ENCODE measurements at places on chromosomes 6 and 20. TPM values are rescaled to one million over a fixed set of nuclear protein-coding genes. Genes with fewer than 3 reads are reported as not detected.

The HLA-DQA1 gene
- 31.1 TPM for polyA plus RNA-seq

The ERVFRD-1 gene
- polyA plus RNA-seq: 3.6 TPM

The CRIP3 gene
- polyA plus RNA-seq: 2.7 TPM

The HLA-DQB1 gene
- polyA plus RNA-seq: 88.1 TPM

The MYBL2 gene
- polyA plus RNA-seq: 12.4 TPM

DNA sequence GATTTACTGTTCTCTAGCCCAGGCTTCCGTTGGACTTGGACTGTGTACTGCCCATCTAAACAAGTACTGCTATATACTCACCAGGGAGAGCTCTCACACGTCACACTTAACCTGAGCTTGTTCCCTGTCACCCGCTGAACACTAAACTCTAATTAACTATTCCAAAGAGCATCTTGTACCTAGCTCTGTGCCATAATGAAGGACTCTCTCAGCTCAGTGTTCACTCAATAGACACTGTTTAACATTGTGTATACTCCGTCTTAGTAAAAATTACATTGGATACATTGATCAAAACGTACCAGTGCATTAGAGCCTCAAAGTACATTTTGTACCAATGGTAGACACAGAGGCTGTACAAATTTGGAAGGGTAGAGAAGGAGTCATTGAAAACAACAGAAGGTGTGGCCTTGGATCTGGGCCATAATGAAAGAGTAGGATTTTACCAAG, 55.4 kb upstream of the EPHA7 start:
- no peak overlapping the region for H3K4me3 ChIP-seq
- DNase-seq: peak; percentile 8
- no peaks in the 10 kb centered on the region for H3K36me3 ChIP-seq
- H3K4me1 ChIP-seq: no peaks in the 10 kb centered on the region
- no peak overlapping the region for H3K27ac ChIP-seq

DNA sequence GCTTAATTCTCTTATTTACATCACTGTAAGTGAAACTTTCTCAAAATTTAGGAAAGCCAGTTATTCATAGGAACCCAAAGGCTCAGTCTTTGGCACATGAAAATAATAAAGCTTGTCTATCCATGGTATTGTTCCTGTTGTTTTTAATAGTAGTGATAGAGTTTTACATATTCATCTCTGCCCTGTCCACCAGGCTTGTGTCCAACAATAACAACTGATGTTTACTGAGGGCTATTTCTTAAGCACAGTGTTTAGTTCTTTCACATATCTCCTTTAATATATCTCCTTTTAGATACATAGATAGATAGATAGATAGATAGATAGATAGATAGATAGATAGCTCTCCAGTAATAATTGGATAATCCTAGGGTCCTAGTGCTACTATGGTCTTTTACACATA, 34.2 kb downstream of the FOXQ1 start:
- H3K27ac ChIP-seq: no peak overlapping the region
- no peaks in the 10 kb centered on the region for H3K36me3 ChIP-seq
- no peak overlapping the region for H3K4me3 ChIP-seq
- no peak for DNase-seq
- H3K27me3 ChIP-seq: peaks cover 11% of the 10 kb centered on the region
- H3K4me1 ChIP-seq: no peaks in the 10 kb centered on the region

DNA sequence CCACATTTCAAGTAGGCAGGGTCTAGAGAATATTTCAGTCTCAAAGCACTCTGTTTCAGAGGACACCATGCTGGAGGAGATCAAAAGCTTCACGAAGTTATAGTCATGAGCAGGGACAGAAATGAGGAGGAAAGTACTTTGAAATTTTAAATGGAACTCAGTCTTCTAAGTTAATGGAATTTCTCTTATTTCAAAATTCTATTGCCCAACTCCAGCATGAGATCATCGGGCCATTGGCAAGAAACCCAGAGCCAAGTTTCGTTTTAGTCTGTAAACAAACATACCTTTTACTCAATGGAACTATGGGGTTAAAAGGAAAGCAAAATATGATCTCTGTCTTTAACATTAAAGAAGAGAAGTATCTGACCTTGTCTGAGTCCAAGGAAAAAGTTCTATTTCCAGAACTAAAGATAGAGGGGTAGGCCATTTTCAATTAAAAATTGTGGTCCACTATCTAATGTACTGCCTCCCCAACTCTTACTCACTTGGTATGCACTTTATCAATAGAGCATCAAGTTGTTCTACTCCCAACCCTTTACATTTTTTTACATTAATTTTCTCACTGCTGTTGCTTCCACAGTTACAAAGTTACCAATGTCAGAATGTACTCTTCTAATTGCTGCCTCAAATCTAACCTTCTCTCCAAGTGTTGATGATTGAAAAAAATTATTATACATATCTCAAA, 235.3 kb upstream of the NRSN1 start:
- no peak for DNase-seq
- H3K27ac ChIP-seq: no peak overlapping the region
- no peaks in the 10 kb centered on the region for H3K4me1 ChIP-seq
- H3K27me3 ChIP-seq: peaks cover 4% of the 10 kb centered on the region
- no peaks in the 10 kb centered on the region for H3K36me3 ChIP-seq

DNA sequence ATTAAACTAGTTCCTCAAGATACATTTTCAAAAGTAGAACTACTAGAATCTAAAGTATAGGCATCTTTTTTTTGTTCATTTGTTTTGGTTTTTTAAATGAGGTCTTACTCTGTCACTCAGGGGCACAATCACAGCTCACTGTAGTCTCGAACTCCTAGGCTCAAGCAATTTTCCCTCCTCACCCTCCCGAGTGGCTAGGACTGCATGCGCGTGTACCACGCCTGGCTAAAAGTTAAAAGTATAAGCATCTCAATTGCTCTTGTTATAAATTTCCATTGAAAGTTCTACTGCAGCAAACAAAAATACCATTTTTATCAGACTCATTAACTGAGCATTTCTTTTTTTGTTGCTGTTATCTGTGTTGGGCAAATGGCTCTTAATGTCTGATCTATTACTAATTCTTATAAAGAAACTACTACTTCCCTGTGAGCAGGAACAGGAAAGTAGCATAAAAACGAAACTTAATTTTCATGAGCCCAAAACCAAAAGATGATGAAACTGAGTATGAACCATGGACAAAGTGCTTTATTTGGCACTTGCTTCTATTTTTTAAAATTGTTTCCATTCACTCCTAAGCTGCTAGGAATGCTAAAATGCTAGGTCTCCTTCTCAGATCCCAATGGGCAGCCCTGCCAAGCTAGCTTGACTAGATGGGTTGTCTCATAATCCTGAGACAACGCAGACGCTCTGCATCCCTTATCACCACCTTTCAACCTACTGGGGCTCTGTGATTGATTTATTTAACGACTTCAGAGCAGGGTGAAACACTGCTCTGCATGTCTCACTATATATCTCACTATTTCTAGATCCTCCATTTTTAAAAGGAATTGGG, 36.9 kb downstream of the TRPC4AP start:
- H3K4me1 ChIP-seq: no peaks in the 10 kb centered on the region
- no peak overlapping the region for H3K4me3 ChIP-seq
- no peaks in the 10 kb centered on the region for H3K27me3 ChIP-seq
- H3K27ac ChIP-seq: no peak overlapping the region

- DNase-seq: peak; percentile 51
Measured at GRCh38 chr6:113860181-113860955, 3.2 kb downstream of the MARCKS start.

GRCh38 chr6:135464634-135465033, 32.9 kb downstream of the AHI1 start:
- peaks cover 3% of the 10 kb centered on the region for H3K36me3 ChIP-seq
- H3K4me3 ChIP-seq: no peak overlapping the region
- no peaks in the 10 kb centered on the region for H3K4me1 ChIP-seq
- no peak overlapping the region for H3K27ac ChIP-seq
- H3K27me3 ChIP-seq: no peaks in the 10 kb centered on the region

GRCh38 chr20:33441142-33441955, 2.2 kb downstream of the SNTA1 start:
- no peak overlapping the region for H3K27ac ChIP-seq
- no peaks in the 10 kb centered on the region for H3K4me1 ChIP-seq
- H3K36me3 ChIP-seq: no peaks in the 10 kb centered on the region
- H3K27me3 ChIP-seq: no peaks in the 10 kb centered on the region
- DNase-seq: no peak
- H3K4me3 ChIP-seq: no peak overlapping the region

- H3K27ac ChIP-seq: no peak overlapping the region
- H3K27me3 ChIP-seq: no peaks in the 10 kb centered on the region
- no peak for DNase-seq
- no peaks in the 10 kb centered on the region for H3K36me3 ChIP-seq
Measured at GRCh38 chr6:40387127-40387870, 199.9 kb downstream of the LRFN2 start.

DNA sequence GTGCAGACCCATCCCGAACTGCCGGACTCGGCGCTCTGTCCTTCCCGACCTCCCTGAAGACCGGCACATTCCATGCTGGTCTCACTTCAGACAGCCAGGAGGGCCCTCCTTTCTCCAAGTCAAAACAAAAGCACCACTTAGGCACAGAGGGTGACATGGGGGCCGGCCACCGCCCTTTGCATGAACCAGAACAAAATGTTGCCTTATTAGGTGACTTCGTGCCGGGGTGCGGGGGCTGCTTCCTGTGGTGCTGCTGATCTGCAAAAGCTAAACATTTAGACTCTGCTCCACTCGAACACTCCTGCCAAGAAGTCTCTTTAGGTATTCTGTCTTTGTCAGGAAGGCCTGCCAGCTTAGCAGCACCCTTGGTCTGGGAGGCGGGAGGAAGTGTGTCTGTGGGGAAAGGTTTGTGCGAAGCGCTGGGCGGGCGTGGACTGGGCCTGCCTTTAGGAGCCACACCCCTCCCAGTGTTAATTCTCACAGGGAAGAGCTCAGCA, 133.8 kb downstream of the SMOC2 start:
- no peak overlapping the region for H3K4me3 ChIP-seq
- H3K36me3 ChIP-seq: peaks cover 4% of the 10 kb centered on the region
- H3K27me3 ChIP-seq: no peaks in the 10 kb centered on the region
- no peak overlapping the region for H3K27ac ChIP-seq

DNA sequence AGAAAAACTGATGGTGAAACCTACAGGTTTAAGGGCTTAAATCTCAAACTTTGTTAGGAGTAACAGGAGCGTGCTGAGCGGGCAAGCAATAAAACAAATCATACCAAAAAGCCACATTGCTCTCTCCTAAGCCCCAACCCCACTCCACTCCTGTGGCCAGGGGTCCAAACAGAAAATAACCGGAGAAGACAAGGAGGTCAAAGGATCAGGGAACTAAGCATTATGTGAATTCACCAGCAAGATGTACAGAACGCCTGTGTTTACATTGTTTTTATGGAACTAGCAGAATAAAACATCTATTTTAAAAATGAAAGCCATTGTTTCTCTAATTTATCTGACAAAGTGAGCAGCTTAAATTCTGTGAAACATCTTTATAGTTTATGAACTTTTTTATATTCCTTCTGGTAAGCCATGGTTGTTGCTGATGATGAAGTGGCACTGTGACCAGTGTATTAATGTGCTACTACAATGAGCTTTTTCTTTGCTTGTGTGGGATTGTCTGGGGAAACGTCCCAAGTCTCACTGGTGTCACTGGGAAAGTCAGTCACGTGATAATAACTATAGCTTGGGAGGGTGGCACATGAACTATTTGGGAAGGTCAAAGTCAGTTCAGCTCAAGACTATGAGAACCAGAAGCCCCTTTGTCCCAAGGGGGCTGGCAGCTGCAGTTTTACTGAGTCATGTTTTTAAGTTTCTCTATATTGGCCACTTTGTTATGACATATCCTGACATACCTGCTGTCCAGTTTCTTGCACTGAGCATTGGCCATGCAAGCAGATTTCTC, 9.8 kb downstream of the FAM210B start:
- no peak for DNase-seq
- no peaks in the 10 kb centered on the region for H3K36me3 ChIP-seq
- no peaks in the 10 kb centered on the region for H3K27me3 ChIP-seq
- no peak overlapping the region for H3K4me3 ChIP-seq
- H3K4me1 ChIP-seq: no peaks in the 10 kb centered on the region

- DNase-seq: peak; percentile 80
- H3K4me3 ChIP-seq: no peak overlapping the region
- H3K36me3 ChIP-seq: no peaks in the 10 kb centered on the region
Measured at GRCh38 chr6:39053854-39054576, 5.4 kb downstream of the GLP1R start.

DNA sequence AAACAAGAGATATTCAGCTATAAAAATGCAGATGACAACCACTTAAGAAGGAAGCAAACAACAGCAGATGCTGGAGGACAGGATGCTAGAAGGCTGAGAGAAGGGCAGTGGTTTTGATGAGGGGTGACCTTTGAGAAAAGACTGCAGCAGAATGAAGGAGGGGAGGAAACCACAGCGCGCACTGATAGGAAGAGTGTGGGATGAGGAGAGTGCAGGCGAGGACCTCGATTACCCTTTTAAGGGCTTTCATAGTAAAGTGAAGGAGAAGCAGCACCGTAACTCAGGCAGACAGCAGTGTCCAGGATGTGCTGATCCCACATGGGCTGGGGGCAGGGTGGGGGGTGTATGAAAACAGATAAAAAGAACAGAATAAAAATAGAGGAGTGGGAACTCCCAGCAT, 19.2 kb downstream of the ZBTB2 start:
- H3K36me3 ChIP-seq: peaks cover 29% of the 10 kb centered on the region
- no peak for DNase-seq
- H3K4me1 ChIP-seq: no peaks in the 10 kb centered on the region
- no peak overlapping the region for H3K27ac ChIP-seq
- no peak overlapping the region for H3K4me3 ChIP-seq

GRCh38 chr20:31605031-31605901, at the start of gene ID1:
TSS of gene ID1 (plus strand) at chr20:31605289. CDS start at chr20:31605388, 99 bp downstream.
- peak within 1 kb of the TSS; percentile 98 for H3K27ac ChIP-seq
- no peaks in the 10 kb centered on the region for H3K27me3 ChIP-seq
- H3K36me3 ChIP-seq: no peaks in the 10 kb centered on the region
- peak; percentile 98 for DNase-seq
- no peaks in the 10 kb centered on the region for H3K4me1 ChIP-seq

DNA sequence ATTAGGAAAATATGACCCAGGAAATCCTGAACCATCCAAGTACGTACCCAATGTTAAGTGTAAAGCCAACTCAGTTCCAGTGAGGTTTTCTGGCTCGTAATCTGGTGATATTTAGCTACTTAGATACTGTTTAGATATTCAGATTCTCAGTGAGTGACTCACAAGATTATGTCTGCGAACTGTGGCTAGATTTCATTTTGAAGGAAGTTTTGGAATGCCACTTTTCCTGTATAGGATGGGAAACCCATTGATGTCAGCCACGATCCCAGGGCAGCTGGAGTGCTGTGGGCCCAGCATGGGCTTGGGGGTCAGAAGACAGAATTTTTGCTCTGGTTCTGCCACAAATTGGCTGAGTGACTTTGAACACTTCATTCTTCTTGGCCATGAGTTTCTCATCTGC, 76.3 kb downstream of the TMEM170B start:
- no peaks in the 10 kb centered on the region for H3K4me1 ChIP-seq
- H3K4me3 ChIP-seq: no peak overlapping the region
- H3K27ac ChIP-seq: no peak overlapping the region
- no peaks in the 10 kb centered on the region for H3K27me3 ChIP-seq
- DNase-seq: no peak
- H3K36me3 ChIP-seq: no peaks in the 10 kb centered on the region
